CD4-positive, CD25-positive, alpha-beta regulatory T cell (primary cell): ENCODE measurements at places on chromosomes 12 and 14. TPM values are rescaled to one million over a fixed set of nuclear protein-coding genes. Genes with fewer than 3 reads are reported as not detected.

- H3K4me1 ChIP-seq: no peaks in the 10 kb centered on the region
- H3K27ac ChIP-seq: no peak overlapping the region
- no peak overlapping the region for H3K4me3 ChIP-seq
- DNase-seq: no peak
These were observed 354.7 kb upstream of the TMTC1 start for GRCh38 chr12:30138483-30138882.

GRCh38 chr12:107593713-107594381 lies 91.8 kb upstream of the PWP1 start:
- no peak overlapping the region for H3K4me3 ChIP-seq
- H3K4me1 ChIP-seq: no peaks in the 10 kb centered on the region
- DNase-seq: no peak
- H3K27me3 ChIP-seq: no peaks in the 10 kb centered on the region
- no peak overlapping the region for H3K27ac ChIP-seq

HOXC6 gene
- not detected for total RNA-seq

DNA sequence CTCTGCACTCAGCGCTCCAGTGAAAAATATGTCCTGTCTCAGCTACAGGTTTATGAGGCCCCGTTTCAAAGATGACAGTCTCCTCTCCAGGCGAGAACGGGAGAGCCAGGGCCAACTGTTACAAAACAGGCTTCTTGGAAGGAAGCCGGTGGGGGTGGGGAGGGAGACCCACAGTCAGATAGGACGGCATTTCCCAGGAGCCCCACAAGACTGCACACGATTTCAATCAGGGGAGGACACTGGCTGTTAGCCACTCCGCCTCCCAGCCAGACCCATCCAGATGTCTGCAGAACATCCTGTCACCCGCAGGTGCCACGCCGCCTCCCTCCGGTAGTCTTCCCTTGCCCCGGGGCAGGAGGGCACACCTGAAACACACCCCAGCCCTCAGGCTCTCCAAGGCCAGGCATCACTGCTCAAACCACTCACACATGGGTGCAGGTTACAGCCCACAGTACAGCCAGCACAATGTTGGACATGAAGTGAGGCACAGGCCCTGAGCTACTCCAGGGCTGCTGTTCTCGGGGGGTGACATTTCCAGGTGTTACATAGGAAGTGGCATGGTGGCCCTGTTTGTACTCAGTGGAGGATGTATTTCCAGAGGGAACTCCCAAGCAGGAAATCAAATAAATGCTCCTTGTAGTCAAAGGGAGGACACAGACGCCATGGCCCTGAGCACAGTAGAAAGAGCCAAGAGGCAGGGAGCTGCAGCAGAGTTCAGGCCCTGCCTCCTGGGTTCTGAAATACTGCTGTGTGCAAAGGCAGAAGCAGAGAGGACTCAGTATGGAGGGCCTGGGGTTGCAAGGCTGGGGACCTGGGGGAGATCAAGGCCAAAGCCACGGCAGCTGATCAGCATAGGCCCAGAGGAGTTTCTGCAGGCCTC lies 138.1 kb downstream of the BCL11B start:
- peaks cover 4% of the 10 kb centered on the region for H3K36me3 ChIP-seq
- no peaks in the 10 kb centered on the region for H3K4me1 ChIP-seq
- no peaks in the 10 kb centered on the region for H3K27me3 ChIP-seq
- no peak overlapping the region for H3K4me3 ChIP-seq
- no peak for DNase-seq

OR11H7 gene
- not detected for total RNA-seq

DNA sequence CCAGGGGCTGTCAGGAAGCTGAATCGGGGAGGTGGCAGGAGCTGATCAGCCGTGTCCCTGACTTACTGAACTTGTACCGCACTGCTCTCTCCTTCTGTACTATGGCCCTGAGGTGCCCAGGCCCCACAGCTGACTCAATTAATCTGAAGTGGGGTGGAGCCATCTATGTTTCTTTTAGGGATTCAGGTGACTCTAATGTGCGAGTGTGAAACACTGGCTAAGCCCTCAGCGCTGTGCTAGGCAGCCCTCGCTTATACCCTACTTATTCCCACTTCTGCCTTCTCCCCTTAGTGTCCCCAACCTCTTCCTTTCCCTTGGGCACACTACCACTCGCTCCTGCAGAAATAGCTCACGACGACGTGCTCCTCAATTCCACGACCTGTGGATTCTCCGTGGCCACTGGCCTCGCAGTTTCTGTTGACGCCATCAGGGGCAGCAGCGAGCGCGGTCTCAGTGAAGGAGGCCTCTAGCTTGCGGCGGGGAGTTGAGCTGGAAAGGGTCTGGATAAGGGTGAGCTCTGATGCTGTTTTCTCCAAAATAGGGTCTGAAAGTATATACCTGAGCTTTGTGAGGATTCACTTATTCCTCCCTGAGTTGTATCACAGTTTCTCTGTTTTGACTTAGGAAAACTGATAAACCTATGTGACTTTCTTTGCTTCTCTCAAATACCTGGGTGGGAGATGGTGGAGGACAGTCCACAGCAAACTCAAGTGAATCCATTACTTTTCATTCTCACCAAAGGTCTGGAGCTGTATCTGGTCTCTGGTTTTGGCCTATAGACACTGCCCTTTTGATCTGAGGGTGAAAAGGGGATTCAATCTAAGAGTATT lies 167.6 kb downstream of the SLC41A2 start:
- DNase-seq: peak; percentile 19
- H3K36me3 ChIP-seq: no peaks in the 10 kb centered on the region
- no peaks in the 10 kb centered on the region for H3K4me1 ChIP-seq
- no peak overlapping the region for H3K4me3 ChIP-seq

- no peaks in the 10 kb centered on the region for H3K27me3 ChIP-seq
- no peak for DNase-seq
- peak overlapping the region; percentile 2 for H3K27ac ChIP-seq
- no peaks in the 10 kb centered on the region for H3K36me3 ChIP-seq
- H3K4me1 ChIP-seq: peaks cover 19% of the 10 kb centered on the region
These were observed 89.3 kb downstream of the OSBPL8 start for GRCh38 chr12:76470028-76470939.

CPNE6 gene
- total RNA-seq: not detected

- no peak for DNase-seq
- no peaks in the 10 kb centered on the region for H3K36me3 ChIP-seq
- H3K27me3 ChIP-seq: no peaks in the 10 kb centered on the region
These were observed 394.3 kb downstream of the EGLN3 start for GRCh38 chr14:33556382-33557121.

- no peak overlapping the region for H3K27ac ChIP-seq
- no peaks in the 10 kb centered on the region for H3K4me1 ChIP-seq
- DNase-seq: no peak
- H3K36me3 ChIP-seq: no peaks in the 10 kb centered on the region
- no peak overlapping the region for H3K4me3 ChIP-seq
- no peaks in the 10 kb centered on the region for H3K27me3 ChIP-seq
These were observed 58.1 kb downstream of the TRHDE start for GRCh38 chr12:72330301-72330700.

TMEM30B gene
- 2.1 TPM for total RNA-seq

- no peak overlapping the region for H3K4me3 ChIP-seq
- H3K27me3 ChIP-seq: no peaks in the 10 kb centered on the region
- no peak for DNase-seq
- no peak overlapping the region for H3K27ac ChIP-seq
- no peaks in the 10 kb centered on the region for H3K36me3 ChIP-seq
- H3K4me1 ChIP-seq: no peaks in the 10 kb centered on the region
These were observed 98.9 kb downstream of the EGLN3 start for GRCh38 chr14:33851931-33852330.

DNA sequence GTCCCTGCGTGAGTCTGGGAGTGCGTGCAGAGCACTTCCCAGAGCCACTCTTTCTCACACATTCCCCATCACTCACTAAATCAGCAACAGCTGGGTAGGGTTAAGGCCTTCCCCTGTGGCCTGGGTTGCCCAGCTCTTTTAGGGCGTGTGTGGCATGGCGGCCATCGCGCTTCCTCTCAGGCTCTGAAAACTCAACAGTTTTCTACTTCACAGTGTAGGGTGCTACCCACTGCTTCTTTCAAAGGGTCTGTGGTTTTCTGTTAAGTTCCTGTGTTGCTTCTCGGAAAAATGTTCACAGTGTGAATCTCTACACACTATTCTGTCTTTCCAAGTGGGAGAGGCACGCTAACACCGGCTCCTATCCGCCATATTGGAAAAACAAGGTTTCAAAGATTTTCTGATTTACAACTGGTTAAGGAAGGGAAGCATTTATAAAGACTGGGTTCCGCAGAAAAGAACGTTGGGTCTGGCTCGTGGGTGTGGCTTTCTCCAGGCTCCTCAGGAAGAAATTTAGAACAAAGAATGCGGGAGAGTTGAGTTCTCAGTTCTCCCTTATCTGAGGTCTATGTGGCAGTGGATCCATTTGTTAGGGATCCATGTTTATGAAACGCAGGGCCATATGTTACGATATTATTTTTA lies 34.9 kb upstream of the AEBP2 start:
- no peak for DNase-seq
- H3K36me3 ChIP-seq: no peaks in the 10 kb centered on the region
- no peak overlapping the region for H3K27ac ChIP-seq
- no peaks in the 10 kb centered on the region for H3K27me3 ChIP-seq
- no peaks in the 10 kb centered on the region for H3K4me1 ChIP-seq

PHLDA1 gene
- 42.0 TPM for total RNA-seq

MARCHF9 gene
- 35.4 TPM for total RNA-seq

DNA sequence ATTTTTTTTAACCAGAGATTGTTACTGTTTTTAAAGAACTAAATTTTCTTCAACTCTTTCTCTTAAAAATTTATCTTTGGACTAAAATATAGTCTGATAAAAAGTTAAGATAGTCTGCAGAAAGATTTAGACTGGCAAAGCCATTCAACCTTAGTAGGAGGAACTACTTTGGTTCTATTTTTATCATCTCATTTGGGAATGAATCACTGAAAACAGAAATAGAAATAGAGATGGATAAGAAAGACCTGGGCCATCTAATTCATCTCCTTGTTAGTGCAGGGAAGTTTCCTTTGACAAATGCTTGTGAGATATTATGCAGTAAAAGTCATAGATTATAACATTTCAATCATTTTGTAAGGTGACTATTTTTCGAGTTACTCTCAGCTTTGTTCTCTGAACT lies 263.2 kb upstream of the NPAS3 start:
- no peaks in the 10 kb centered on the region for H3K27me3 ChIP-seq
- H3K4me1 ChIP-seq: no peaks in the 10 kb centered on the region
- no peak for DNase-seq
- no peak overlapping the region for H3K4me3 ChIP-seq
- H3K27ac ChIP-seq: no peak overlapping the region
- no peaks in the 10 kb centered on the region for H3K36me3 ChIP-seq

GRCh38 chr12:90909069-90909770 lies 45.8 kb downstream of the CCER1 start:
- no peaks in the 10 kb centered on the region for H3K4me1 ChIP-seq
- DNase-seq: no peak
- H3K4me3 ChIP-seq: no peak overlapping the region
- H3K27me3 ChIP-seq: no peaks in the 10 kb centered on the region
- no peaks in the 10 kb centered on the region for H3K36me3 ChIP-seq
- no peak overlapping the region for H3K27ac ChIP-seq

REM2 gene
- 11.1 TPM for total RNA-seq

GLS2 gene
- total RNA-seq: 1.3 TPM

RPL10L gene
- not detected for total RNA-seq

GRCh38 chr14:68446243-68447040 lies 346.4 kb downstream of the ZFP36L1 start:
- no peaks in the 10 kb centered on the region for H3K36me3 ChIP-seq
- no peaks in the 10 kb centered on the region for H3K27me3 ChIP-seq
- DNase-seq: no peak

PTPN6 gene
- 174 TPM for total RNA-seq

FUT8 gene
- total RNA-seq: 59.2 TPM

- H3K27ac ChIP-seq: no peak overlapping the region
- DNase-seq: no peak
- H3K36me3 ChIP-seq: no peaks in the 10 kb centered on the region
- peaks cover 19% of the 10 kb centered on the region for H3K4me1 ChIP-seq
- peak overlapping the region; percentile 61 for H3K4me3 ChIP-seq
- peaks cover 8% of the 10 kb centered on the region for H3K27me3 ChIP-seq
These were observed 17.6 kb upstream of the PLEKHH1 start for GRCh38 chr14:67515386-67516079.

CEBPE gene
- total RNA-seq: not detected

- H3K27me3 ChIP-seq: no peaks in the 10 kb centered on the region
- no peak for DNase-seq
- H3K36me3 ChIP-seq: no peaks in the 10 kb centered on the region
- H3K4me3 ChIP-seq: no peak overlapping the region
- H3K27ac ChIP-seq: no peak overlapping the region
- H3K4me1 ChIP-seq: no peaks in the 10 kb centered on the region
These were observed 58.7 kb upstream of the DICER1 start for GRCh38 chr14:95216008-95216407.

BEST3 gene
- not detected for total RNA-seq

DNA sequence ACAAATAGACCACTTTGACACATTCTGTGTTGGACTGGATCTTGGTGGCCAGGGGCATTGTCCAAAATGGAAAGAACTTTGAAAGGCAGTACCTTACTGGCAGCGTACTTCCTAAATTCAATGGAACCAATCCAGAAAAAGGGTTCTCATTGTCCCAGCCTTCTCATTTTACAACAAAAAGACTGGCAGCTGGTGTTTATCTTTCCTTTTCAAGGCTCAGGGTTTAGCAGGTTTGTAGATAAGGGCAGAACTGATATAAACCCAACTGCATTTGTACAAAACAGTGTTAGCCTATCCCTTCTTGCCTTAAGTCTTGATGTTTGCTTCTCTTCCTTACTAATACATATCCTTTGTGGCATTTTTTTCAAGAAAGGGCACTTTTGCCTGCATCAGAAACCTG lies 7.7 kb downstream of the THAP2 start:
- H3K4me1 ChIP-seq: no peaks in the 10 kb centered on the region
- DNase-seq: no peak
- no peak overlapping the region for H3K4me3 ChIP-seq
- H3K36me3 ChIP-seq: no peaks in the 10 kb centered on the region
- no peak overlapping the region for H3K27ac ChIP-seq

GRCh38 chr14:25833341-25834126 lies 764.3 kb downstream of the NOVA1 start:
- H3K4me1 ChIP-seq: no peaks in the 10 kb centered on the region
- H3K27me3 ChIP-seq: no peaks in the 10 kb centered on the region
- H3K27ac ChIP-seq: no peak overlapping the region
- no peaks in the 10 kb centered on the region for H3K36me3 ChIP-seq
- DNase-seq: no peak

- no peaks in the 10 kb centered on the region for H3K27me3 ChIP-seq
- no peak overlapping the region for H3K4me3 ChIP-seq
- no peak for DNase-seq
- no peak overlapping the region for H3K27ac ChIP-seq
- H3K4me1 ChIP-seq: no peaks in the 10 kb centered on the region
These were observed 82.0 kb downstream of the EML5 start for GRCh38 chr14:88710709-88711108.

DNA sequence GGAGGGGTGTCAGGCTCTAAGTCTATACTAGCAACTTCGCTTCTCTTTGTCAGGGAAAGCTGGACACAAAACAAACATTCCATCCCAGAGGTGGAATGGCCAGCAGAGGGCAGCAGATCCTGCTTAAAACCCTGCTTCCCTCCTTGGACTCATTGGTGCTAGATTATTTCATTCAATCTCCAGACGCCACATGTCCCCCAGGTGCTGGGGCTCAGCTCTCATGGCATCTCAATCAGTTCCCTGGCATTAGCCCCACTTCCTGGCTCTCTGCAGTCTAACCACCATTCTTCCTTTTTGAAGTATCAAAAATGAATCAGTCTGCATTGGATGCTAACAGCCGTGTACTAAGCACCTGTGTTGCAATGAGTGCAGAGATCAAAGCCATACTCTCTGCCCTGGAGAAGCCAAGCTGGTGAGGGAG lies 8.1 kb upstream of the PPP1R1A start:
- no peak overlapping the region for H3K27ac ChIP-seq
- DNase-seq: peak; percentile 42
- H3K36me3 ChIP-seq: no peaks in the 10 kb centered on the region
- H3K27me3 ChIP-seq: no peaks in the 10 kb centered on the region
- no peak overlapping the region for H3K4me3 ChIP-seq
